NCI-H510A (cell line): ENCODE measurements at places on chromosomes 3 and 15.

DNA sequence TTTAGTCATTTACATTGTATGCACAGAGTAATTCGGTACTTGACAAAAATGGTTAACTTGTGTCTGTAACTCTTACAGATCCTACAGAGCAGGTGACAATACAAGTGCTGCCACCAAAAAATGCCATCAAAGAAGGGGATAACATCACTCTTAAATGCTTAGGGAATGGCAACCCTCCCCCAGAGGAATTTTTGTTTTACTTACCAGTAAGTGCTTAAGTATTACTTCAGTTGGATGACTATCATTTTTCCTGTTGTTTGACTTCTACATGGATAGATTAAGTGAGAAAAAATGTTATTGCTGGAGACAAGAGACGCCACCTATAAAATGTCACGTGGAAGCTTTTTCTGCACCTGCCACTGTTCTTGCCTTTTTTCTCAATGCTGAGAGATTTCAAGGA, 173.2 kb downstream of the ALCAM start:
- no peak for DNase-seq

DNA sequence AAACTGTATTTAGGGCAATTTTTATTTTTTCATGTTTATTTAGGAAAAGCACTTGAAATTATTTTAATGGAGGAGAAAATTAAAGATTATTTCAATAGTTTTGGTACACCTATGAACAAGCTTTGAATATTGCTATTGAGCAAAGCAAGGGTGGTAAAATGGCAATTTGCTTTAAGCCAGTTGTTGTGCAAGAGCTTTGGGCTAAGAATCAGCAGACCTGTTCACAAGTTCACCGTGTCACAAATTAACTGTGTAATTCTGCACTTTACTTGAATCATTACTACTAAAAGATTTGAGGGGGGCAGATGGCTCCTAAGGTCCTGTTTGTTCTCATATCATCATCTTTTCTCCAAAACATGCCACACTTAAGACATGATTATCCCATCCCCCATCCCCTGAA, 238.9 kb upstream of the GBE1 start:
- DNase-seq = no peak

- DNase-seq = no peak
These were observed 8.4 kb upstream of the RTP1 start for GRCh38 chr3:187188931-187189330.

- DNase-seq = no peak
These were observed 31.7 kb downstream of the PLSCR4 start for GRCh38 chr3:146218880-146219866.

DNA sequence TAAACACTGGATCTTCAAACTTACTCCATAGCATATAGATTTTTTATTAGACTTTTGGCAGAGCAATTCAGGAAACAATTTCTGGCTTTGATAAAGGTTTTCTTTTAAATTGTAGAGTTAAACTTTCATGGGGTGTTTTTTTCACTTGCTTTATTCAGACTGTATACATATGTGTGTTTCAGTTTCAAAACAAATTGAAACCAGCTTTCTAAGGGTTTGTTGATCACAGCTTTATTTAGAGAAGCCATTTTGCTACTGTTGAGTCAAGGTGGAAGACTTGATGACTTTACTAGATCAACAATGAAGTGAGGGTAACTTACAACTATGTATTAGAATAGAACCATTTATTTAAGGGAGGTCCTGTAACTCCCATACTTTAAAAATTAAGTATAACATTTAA, 6.2 kb downstream of the UBE2E1 start:
- DNase-seq = no peak

DNA sequence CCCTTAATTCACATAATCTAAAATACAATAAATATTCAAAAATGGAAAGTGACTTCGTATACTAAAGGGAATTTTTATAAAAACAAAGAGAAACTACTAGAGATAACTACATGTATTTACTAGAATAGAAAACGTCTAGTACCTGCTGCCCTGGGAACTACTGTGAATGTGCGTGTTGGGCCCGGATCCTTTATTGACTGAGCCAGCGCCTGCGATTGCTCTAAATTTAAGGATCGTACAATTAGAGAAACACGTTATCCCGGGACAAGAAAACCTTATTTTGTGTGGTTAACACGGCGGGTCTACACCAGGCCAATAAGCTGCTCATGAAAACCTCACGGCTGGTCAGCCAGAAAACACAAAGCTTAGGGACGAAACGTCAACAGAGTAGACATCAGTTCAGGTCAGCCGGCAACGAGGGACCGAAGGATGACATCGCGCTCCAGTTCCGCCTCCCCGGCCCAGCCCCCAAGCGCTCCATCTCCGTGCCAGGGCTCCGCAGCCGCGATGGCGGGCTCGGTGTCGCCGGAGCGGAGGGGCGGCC, 555 bp downstream of the TM2D3 start:
- no peak for DNase-seq

- no peak for DNase-seq
These were observed 321.8 kb downstream of the FEZF2 start for GRCh38 chr3:62051506-62051905.

DNA sequence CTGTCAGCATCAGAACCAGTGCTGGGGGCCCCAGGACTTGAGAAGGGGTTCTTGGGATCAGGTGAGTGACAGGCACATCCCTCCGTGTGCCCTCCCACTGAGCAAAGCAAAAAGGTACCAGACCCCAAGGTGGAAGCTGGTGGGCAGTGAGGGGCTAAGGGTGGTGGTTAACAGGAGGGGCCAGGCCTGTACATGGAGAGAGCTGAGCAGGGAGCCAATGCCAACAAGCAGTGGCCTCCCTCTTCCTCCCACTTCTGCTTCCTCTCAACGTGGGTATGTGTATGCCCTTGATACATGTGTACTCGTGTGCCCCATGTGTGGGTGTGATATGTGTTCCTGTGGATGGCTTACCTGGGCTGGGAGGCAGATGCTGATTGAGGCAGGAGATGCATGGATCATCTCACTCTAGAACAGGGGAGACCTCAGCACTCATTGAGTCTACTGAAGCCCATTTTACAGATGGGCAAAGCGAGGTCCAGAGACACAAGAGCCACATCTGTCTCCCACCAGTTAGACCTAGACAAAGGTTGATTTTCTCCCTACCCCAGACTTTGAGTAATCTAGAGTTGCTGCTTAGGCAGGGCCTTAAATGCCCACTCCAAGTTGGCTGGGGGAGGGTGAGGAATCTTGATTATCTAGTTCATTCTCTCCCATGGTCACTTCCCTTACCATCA, 945 bp downstream of the VIPR1 start:
- no peak for DNase-seq

GRCh38 chr3:84974347-84974746, 15.6 kb downstream of the CADM2 start:
- no peak for DNase-seq

GRCh38 chr3:38689346-38689745, 39.9 kb upstream of the SCN5A start:
- DNase-seq = no peak

- DNase-seq = no peak
These were observed 61.0 kb downstream of the TMEM44 start for GRCh38 chr3:194572143-194572789.

DNA sequence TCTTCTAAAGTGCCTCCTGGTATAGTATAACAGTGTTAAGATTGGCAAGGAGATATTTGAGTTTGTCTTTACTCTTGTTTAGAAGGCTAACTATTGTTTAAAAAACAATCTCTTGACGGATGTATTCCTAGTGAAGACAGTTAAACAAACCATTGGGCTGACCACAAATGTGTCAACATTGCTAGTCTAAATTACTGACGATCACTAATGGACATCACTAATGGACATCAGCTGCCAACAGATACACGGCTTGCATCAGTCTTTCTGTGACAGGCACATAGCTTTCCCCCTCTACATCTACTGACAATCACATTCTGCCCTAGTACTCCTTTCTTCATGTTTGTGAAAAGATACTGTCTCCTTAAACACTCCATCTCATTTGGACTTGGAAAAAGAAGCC, 57.1 kb upstream of the ETV5 start:
- no peak for DNase-seq

- DNase-seq = peak; percentile 83
These were observed 212.2 kb upstream of the TP63 start for GRCh38 chr3:189419038-189419437.

GRCh38 chr3:107986505-107986904, 104.3 kb downstream of the CD47 start:
- DNase-seq = no peak

DNA sequence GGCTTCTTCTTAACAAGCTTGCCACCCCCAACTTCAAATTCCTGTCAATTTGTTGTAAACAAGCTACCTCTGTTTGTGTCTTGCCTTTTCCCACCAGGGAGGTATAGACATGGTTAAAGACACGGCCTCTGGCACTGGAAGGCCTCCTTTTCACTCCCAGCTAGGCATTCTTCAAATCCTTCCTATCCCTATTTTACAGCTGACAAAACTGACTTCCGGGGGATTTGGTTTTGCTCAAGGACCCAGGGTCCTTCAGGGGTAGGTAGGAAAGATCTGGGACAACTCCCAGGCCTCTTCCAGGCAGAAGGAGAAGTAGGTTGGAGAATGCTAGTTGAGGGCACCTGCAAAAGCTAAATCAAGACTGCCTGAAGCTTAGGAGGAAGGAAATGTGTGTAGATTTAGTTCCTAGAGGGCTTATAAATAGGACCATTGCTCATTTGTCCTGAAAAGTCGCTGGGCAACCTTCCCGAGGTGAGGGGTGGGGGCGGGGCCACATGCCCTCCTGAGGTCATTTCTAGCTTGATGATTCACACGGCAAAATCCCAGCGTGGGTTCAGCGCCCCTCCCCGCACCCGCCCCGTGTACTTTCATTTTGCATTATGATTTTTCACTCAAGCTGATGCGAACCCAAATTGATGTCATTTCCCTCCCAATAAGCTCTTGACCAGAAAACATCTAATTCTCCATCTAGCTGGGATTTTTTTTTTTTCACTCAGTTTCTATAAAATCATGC, 365.5 kb downstream of the SHQ1 start:
- DNase-seq = no peak

GRCh38 chr15:67134871-67135492, 69.6 kb downstream of the SMAD3 start:
- no peak for DNase-seq

DNA sequence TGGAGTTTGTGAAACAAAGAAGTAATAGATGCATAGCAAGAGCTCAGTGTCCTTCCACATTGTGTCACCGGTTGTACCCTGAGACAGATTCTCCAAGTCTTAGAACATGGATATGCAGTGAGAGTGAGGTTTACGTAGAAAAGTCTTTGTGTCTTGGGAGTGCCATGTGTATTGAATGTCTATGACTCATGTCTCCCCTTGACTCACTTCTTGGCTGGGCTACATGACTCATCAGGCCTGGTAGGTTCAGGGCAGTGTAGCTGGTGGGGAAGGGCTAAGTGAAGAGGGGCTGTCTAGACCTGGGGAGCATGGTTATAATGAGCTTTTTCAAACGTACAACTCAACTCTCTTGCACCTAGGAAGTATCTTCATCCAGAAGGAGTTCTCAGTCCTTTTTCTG, 167.4 kb downstream of the GAP43 start:
- DNase-seq = no peak

DNA sequence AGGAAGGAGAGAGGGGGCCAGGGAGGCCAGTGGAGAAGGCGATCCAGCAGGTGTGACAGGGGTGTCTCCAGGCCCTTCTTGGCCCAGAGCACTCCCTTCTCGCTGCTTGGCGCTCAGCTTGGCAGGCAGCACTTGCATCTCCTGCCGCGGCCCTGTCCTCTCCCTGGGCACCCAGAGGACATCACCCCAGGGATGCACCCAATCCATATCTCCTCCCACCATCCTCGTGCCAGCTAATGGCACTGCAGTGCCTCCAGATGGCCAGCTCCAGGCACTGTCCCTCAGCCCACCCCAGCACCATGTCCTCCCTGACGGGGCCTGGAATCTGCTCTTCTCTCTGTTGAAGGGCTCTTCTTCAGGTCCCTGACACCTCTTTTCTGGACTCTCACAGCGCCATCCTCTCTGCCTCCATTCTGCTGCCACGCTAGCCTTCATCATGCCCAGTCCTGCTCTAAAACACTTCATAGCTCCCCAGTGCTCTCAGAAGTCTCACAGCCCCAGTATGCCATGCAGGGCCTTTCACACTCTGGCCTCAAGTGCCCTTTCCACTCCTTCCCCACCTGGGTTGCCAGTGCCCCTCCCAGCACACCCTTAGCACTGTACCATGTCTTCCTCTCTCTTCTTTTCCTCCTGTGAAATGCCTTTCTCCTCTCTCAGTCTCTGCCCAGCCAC, 106.8 kb upstream of the SLC6A11 start:
- DNase-seq = no peak

DNA sequence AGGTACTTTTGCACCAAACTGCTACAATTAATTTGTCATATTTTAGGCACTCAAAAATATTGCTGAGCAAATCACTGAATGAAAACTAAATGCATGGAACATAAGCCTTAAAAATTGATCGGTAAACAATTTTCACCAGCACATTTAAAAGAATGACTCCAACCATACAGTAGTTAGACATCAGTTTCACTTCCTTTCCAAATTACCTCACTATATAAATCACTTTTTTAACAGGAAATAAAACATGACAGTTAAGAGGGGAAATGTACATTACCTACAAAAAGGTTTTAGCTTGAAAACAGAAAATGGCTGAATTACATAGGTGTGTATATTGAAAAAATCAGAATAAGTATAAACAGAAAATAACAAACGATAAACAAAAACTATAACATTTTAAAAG, 108.4 kb downstream of the SERPINI1 start:
- DNase-seq = no peak

DNA sequence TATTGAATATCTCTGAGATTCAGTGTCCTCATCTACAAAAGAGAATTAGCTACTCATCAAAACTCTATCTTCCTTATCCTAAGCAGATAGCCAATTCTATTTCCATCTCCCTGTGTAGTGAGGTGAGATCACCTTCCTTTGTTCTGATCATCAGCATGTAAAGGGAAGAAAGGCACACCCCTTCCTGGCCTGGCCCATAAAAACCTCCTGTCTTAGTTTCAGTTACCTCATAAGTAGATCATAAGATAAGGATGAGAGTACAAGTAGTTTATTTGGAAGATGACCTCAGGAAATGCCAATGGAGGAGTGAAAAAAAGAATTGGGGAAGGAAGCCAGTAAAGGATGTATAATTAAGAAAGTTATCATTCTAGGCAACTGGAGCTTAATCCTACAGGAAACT, 114.5 kb upstream of the GADL1 start:
- DNase-seq = no peak

DNA sequence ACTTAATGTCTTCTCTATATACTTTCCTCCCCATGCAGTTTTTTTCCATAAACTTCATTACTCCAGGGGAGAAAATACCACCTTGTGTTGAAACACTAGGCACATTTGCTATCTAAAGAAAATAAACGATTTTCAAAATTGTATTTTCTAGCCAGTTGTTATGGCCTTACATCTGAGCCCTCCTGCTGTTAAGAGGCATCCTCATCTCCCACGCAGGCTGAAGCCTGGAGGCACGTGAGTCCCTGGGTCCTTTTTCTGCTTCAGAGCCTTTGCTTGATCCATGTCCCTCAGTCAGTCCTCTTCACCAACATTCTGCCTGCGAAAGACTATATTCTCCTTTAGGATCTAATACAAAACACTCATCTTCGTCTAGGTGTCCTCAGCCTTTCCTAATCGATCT, 479.6 kb upstream of the ZNF717 start:
- DNase-seq = no peak

- DNase-seq = no peak
These were observed 26.1 kb downstream of the TFRC start for GRCh38 chr3:196055683-196056270.
